ENCODE measurements at places on chromosomes 3 and 15. TPM values are rescaled to one million over a fixed set of nuclear protein-coding genes. Genes with fewer than 3 reads are reported as not detected.

DNA sequence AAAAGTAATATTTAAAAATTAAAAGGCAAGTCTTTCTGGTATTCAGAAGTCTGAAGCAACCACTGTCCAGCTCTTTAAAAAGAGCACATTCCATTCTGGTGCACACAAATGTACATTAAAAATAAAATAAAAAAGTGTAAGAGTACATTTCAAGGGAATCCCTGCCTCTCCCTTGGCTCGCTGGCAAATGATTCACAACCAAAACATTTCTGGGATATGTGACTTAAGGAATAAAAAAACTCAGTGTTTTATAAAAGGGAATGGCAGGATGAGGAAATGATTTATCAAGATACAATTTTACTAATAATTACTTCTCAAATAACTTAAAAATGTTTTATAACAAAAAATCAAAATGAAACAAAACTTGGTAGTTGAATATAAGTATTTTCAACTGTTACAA lies 23.8 kb upstream of the ANXA2 start:
- no peak for DNase-seq
- peaks cover 32% of the 10 kb centered on the region for H3K4me1 ChIP-seq
- no peak overlapping the region for H3K4me3 ChIP-seq
- no peaks in the 10 kb centered on the region for H3K27me3 ChIP-seq
- no peak overlapping the region for H3K27ac ChIP-seq

DNA sequence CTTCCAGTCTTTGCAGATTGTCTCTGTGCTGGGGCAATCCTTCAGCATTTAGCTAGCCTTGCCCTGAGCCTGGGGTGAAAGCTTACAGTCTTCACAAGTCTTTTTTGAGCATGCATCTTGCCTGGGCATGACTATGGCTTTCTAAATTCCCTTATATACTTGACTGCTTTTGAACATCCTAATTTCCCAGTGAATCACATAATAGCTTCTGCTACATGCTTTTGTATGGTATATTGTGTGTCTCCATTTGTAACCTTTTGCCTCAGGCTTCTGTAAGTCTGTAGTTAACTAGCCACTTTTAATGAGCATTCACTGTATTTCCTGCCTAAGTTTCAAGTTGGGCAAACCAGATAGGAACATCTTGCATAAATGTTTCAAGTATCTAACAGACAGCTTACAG lies 76.8 kb downstream of the CHCHD4 start:
- no peak overlapping the region for H3K27ac ChIP-seq
- no peak overlapping the region for H3K4me3 ChIP-seq
- H3K27me3 ChIP-seq: peaks cover 5% of the 10 kb centered on the region

- H3K27me3 ChIP-seq: no peaks in the 10 kb centered on the region
- H3K4me3 ChIP-seq: no peak overlapping the region
- H3K27ac ChIP-seq: no peak overlapping the region
- H3K36me3 ChIP-seq: no peaks in the 10 kb centered on the region
Measured at GRCh38 chr3:111616417-111617105, 21.4 kb upstream of the ZBED2 start.

DNA sequence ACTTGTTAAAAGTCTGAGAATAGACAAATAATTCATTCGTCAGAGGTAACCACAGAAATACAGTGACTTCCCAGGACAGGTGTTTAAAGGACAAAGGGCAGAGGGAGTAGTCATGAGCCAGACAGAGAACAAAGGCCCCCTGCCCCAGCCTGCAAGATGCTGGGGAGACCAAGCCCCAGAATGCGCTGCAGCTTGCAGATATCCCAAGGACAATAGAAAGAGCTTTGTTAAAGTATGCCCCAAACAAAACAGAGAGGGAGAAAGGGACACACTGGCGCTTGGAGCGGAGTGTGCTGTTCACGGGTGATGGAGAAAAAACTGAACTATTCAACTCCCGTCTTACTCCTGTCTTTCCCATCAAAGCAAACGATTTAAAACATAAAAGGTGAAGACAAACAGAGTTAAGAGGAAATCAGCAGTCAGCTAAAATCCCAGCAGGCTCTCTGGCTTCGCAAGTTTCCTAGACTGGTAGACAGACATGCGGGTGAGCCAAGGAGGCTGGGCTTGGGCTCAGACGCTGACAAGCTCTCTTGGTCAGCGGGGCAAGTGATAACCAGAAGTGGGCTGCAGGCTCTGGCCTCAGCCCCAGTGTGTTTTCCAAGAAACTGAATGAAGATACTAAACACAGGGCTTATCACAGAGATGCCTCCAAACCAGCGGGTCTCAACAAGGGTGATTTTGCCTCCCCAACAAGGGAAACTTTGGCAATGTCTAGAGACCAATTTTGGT lies 130.1 kb downstream of the UACA start:
- no peak for DNase-seq
- H3K27me3 ChIP-seq: peaks cover 46% of the 10 kb centered on the region
- no peaks in the 10 kb centered on the region for H3K36me3 ChIP-seq
- no peak overlapping the region for H3K27ac ChIP-seq

GRCh38 chr3:15495461-15496340 lies 25.8 kb downstream of the COLQ start:
- peaks cover 75% of the 10 kb centered on the region for H3K27me3 ChIP-seq
- H3K4me3 ChIP-seq: no peak overlapping the region
- no peaks in the 10 kb centered on the region for H3K4me1 ChIP-seq

- H3K27me3 ChIP-seq: no peaks in the 10 kb centered on the region
- DNase-seq: no peak
- H3K4me1 ChIP-seq: 0 out of 2 replicates have a peak, but pooled peaks cover 2% of the 10 kb centered on the region
- H3K27ac ChIP-seq: no peak overlapping the region
Measured at GRCh38 chr3:40407007-40407406, 20.0 kb downstream of the ENTPD3 start.

DNA sequence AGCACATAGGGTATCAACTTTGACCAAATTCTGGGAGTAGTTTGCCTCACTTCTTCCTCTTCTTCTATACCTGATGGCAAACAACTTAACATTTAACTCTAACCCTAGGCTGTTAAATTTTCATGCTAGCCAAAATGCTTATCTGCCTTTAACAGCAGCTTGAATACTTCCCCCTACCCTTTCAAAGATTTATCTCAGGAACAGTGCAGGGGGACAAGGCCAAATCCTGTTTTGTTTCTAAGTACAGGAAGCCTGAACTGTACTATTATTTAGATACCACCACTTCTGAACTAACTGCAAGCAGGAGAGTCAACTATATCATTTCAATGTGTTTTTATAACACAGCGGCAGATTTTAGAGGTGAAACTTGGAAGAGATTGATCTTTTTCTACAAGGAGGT lies 104.0 kb upstream of the CNTN6 start:
- H3K36me3 ChIP-seq: no peaks in the 10 kb centered on the region
- H3K27me3 ChIP-seq: no peaks in the 10 kb centered on the region
- H3K4me3 ChIP-seq: no peak overlapping the region
- no peak for DNase-seq
- no peaks in the 10 kb centered on the region for H3K4me1 ChIP-seq

ADCY5 gene
- total RNA-seq: not detected

DNA sequence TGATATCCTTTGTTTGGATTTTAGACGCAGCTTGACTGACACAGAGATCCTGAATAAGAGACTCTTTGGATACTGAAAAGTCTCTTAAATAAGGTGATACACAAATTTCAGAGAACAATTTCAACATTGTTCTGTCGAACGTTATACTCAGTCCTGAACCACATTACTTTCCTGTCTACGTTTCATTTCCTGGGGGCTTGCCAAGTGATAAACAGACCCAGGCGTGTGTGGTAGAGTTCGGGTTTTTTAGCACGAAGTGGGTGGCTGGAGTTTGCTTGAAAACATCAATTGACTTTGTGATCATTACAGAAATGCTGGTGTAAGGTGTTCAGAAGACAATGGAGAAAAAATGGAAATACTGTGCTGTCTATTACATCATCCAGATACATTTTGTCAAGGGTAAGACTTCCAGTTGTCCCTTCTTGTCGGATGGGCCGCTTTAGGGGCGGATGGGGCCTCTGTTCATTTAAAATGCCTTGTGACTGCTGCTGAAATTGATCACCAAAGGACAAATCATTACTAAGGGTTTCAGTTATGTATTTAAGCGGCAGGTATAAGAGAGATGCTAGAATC lies at the start of gene CD96:
Gene CD96, plus strand, starts transcription at position 287 of the 573 bp plus-strand sequence. Its CDS starts 52 bp downstream, at position 339.
- no peaks in the 10 kb centered on the region for H3K4me1 ChIP-seq
- H3K4me3 ChIP-seq: no peak within 1 kb of the TSS
- DNase-seq: no peak
- H3K27ac ChIP-seq: no peak within 1 kb of the TSS
- no peaks in the 10 kb centered on the region for H3K36me3 ChIP-seq

- no peak overlapping the region for H3K4me3 ChIP-seq
- no peak overlapping the region for H3K27ac ChIP-seq
- no peaks in the 10 kb centered on the region for H3K27me3 ChIP-seq
- H3K36me3 ChIP-seq: peaks cover 3% of the 10 kb centered on the region
Measured at GRCh38 chr15:73608475-73608874, 24.7 kb downstream of the NPTN start.

DNA sequence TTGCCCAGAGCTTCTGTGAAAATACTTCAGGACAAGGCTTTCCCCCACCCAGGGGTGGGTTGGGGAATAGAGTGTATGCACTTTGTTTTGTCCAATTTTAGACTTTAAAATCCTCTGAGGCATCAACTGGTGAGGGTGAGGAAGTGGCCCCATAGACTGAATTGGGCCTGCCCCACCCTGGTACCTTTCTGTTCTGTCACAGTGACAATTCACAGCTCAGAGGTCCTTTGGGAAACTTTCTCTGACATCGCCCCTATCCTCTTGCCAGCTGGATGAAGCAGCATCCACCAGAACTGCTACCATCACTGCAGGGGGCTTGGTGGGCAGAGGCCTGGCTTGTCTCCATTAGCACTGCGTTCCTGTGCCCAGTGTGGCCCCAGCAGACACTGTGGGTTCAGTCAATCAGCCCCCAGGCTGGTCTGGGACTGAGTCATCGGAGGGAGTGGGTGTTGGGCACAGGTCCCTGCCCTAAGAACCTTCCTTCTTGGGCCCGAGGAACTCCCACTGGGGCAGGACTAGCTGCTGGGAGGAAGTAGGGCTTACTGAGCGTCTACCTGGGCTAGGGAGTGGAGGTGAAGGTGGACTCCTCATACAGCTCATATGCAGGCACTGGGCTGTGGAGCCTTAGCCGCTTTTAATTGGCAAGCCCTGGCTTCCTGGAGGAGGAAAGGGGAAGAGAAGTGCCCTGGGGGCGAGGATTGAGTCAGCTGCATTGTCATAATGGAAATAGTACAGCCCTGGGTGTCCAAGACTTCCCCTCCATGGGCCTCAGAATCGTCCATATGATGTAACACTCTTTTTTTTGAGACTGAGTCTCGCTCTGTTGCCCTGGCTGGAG lies 1.5 kb upstream of the PPM1M start:
- H3K27me3 ChIP-seq: no peaks in the 10 kb centered on the region
- H3K36me3 ChIP-seq: peaks cover 6% of the 10 kb centered on the region
- no peak overlapping the region for H3K27ac ChIP-seq
- H3K4me1 ChIP-seq: peaks cover 34% of the 10 kb centered on the region
- no peak overlapping the region for H3K4me3 ChIP-seq

DNA sequence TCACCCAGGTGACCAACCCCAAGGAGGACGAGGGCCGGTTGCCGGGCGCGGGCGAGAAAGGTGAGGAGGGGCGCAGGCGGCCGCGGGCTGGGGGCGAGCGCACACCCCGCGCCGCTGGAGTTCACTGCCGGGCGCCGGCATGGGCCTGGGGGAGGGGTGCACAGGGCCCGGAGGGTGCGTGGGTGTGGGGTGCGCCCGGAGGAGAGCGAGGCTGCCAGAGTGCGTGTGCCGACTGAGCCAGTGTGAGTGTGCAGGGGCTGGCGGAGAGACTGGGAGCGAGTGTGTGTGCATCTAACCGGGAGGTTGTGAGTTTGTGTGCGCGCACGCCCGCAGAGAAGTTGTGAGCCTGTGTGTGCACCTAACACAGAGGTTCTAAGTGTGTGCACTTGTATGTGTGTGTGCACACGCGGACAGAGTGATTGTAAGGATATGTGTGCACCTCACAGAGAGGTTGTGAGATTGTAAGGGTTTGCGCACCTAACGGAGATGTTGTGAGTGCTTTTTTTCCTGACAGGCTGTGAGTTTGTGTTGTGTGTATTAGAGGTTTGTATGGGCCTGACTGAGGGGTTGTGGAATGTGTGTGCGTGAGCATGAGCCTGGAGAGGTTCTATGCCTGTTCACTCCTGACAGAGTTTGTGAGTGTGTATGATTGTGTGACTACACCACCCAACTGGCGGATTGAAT lies 681 bp downstream of the CTDSPL start:
- peaks cover 10% of the 10 kb centered on the region for H3K27me3 ChIP-seq
- H3K4me3 ChIP-seq: peak overlapping the region; percentile 50
- peaks cover 19% of the 10 kb centered on the region for H3K4me1 ChIP-seq

DNA sequence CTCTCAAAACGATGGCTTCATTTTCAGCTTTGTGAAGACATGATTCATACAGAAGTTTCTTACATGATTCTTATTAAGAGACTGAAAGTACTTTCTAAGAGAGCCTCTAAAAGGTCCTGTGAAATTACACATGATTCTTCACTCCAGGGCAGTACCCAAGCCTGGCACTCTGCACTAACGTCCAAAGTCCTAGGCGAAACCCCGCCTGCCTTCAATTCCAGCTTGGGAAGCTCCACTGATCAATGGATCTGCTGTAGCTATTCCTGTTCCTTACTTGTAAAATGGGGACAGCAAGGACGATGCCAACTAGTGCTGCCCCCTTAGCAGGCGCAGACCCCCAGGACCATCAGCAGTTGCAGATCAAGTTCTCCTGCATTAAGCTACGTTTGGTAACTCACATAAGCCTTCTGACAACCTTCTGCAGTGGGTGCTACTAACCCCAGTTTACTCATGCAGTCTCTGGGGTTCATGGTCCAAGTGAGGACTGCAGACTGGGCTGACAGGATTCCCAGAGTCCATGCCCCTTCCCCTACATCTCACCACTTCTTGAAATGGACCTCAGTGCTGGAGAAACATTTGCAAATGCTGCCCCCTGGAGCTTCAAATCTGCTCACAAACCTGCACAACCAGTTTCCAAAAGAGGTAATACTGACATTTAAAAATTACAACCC lies 10.6 kb downstream of the CHCHD4 start:
- peaks cover 76% of the 10 kb centered on the region for H3K36me3 ChIP-seq
- H3K4me1 ChIP-seq: no peaks in the 10 kb centered on the region
- no peak overlapping the region for H3K27ac ChIP-seq
- DNase-seq: no peak
- no peak overlapping the region for H3K4me3 ChIP-seq

CHRNB4 gene
- total RNA-seq: not detected

DNA sequence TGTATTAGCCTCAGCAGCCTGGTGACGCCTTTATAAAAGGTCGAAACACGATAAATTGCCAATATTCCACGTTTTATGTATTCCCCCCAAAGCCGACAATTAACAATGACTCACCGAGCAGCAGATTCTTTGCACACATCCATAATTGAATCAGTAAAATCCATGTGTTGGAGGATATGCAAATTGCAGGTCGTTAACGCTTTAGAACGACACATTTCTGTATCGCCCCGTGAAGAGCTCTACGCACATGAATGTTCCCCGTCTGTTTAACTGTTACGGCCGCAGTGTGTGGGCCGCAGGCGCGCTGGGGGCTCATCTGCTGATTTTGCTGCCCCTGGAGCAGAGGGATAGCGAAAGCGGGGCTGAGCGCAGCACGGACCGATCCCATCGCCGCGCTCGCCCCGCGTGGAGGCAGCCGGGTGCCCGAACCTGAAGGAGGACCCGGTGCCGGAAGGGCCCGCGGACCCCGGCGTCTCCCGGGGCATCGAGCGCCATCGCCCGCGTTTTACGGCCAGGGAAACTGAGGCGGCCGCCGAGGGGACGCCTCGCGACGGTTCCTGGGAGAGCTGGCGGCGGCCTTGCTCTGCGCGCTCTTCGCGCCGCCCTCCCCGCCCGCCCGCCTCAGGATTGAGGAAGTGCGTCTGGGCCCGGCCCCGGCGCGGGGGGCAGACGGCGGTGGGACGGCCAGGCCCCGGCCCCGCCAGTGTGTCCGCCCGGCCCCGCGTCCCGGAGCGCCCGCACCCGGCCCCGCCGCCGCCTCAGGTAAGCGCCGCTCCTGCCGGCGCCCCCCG lies at the start of gene LRRK1:
Gene LRRK1, plus strand, starts transcription at position 668 of the 791 bp plus-strand sequence. CDS start 5,276 bp downstream, outside the sequence.
- peak within 1 kb of the TSS; percentile 39 for H3K4me3 ChIP-seq
- H3K4me1 ChIP-seq: peaks cover 20% of the 10 kb centered on the region
- H3K27ac ChIP-seq: no peak within 1 kb of the TSS
- H3K36me3 ChIP-seq: no peaks in the 10 kb centered on the region
- H3K27me3 ChIP-seq: peaks cover 24% of the 10 kb centered on the region

UROC1 gene
- not detected for total RNA-seq

All from K562 (cell line).